NCI-H510A (cell line): ENCODE measurements at places on chromosomes 1 and 21.
A peak's percentile ranks its signal among the peaks of the same experiment; 100 is the strongest.

DNA sequence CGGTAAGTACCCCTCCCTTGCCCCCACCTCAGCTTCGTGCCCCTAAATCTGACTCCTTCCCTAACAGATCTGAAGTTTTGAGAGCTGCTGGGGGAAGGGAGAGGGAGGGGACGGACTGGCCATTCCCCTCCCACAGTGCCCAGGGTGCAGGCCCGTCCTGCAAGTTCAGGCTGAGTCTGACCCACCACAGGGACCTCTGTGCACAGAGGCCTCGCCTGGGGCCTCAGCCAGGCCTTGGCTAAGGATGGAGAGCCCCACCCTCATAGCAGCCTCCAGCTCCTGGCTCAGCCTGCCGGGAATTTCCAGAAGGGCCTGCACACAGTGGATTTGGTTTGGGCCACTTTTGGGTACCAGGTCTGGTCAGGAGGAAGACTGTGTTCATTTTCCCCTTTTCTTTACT lies 31.2 kb upstream of the TNFRSF1B start:
- DNase-seq, result no peak

GRCh38 chr1:145863282-145864018 lies 4.6 kb upstream of the PIAS3 start:
- no peak for DNase-seq

GRCh38 chr1:165828669-165829329 lies 1.4 kb downstream of the UCK2 start:
- peak; percentile 79 for DNase-seq

DNA sequence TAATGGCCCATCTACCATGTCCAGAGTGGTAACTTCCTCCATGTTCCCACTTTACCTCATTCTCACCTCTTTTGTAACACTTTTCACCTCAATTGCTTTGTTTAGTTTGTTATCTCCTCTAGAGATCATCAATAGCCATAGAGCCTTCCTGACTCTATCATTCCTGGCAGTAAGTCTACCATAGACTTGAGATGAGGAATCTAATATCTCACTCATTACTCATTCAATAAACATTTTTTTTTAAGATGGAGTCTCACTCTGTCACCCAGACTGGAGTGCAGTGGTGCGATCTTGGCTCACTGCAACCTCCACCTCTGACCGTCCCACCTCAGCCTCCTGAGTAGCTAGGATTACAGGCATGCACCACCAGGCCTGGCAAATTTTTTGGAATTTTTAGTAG lies 7.1 kb downstream of the NMNAT2 start:
- no peak for DNase-seq

DNA sequence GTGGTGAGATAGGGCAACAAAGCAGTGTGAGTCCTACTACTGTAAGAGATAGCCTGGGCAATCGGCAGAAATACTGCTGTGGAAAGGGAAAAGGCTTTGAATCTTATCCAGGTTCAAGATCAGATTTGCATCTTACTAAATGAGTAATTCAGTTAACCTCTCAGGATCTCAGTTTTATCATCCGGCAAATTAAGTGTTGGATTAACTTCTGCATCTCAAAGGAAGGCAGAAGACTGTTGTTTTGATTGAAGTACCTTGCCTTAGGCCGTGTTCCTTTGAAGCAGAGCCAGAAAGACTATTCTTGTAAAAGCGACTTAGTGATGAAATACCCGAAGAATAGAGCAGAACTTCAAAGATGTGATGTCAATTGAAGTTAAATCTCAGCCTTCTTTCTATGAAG lies 612.9 kb upstream of the USP24 start:
- DNase-seq, result no peak

DNA sequence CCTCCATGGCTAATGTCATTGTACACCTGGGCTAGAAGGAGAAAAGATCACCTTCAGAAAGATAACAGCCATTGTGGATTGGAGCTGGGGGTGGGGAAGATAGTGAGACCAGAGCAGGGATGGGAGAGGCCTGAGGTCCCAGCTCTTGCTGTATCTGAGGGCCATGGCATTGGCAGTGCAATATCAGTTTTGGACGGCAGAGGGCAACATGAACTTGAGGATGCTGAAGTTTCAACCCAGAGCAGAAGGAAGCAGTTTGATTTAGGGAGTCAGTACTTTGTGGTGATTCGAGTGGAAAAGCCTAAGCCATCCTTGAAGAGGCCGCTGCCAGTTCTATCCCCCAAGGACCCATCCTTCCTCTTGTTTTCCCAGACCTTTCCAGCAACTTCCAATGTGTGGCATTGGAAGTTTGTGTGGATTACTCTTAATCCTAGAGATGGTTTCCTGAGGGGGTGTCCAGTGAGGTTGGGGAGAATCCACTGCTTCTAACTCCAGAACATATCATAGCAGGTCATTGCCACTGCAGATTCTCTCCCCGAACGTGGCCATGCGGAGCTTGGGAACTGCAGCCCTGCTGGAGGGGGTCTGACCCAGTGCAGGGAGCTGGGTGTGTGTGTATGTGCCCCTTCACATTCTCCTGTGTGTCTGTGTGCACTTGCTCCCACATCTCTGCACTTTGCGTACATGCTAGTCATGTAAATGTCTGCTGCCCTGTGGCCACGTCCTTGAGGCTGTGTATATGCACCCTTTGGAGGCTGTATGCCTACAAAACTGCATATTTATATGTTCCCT lies 24.1 kb downstream of the SLC26A9 start:
- DNase-seq, result peak; percentile 40

DNA sequence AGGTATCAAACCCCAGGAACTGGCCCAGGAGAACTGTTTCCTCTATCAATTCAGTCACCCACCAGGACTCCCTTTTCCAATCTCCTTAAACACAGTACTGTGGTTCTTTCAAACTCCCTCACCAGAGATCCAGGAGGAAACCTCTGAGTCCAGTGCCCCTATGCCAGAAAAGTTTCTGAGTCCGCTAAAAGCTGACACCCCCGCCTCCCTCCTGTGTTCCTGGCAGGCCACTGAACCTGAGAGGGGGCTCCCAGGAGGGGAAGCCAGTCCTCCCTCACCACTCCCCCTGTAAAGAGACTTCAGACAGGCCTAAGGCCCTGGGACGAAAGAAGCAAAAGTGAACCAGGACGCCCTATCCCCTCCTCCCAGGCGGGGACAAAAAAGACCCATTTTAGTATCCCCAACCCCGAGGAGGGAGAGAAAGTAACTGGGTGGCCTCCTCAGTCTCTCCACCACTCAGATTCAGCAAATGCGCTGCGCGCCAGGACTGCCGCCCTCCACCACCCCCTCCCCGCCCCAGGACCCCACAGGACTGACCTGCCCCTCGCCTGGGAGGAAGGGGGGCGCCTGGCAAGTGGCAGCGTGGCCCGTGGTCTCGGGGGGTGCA lies 624 bp downstream of the SLC41A1 start:
- DNase-seq, result no peak

DNA sequence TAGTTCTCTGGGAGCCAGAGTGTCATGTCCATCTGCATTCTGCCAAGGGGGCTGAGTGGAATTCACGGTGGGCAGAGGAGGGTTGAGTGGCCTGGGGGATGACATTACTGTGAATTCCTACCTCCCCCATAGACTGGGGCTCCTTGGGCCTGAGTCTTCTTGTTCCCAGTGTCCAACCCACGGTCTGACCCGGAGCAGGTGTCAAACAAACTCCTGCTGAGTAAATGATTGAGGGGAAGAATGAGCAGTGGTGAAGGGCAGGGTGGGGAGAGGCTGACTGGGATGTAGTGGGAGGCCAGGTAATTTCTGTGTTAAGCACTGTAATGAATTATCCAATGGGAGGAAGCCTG lies 597.6 kb downstream of the MATN1 start:
- no peak for DNase-seq

- peak; percentile 62 for DNase-seq
Observed at GRCh38 chr1:11990303-11991032, 10.2 kb downstream of the MFN2 start.

GRCh38 chr1:161932668-161933067 lies 91.0 kb downstream of the OLFML2B start:
- DNase-seq, result no peak

DNA sequence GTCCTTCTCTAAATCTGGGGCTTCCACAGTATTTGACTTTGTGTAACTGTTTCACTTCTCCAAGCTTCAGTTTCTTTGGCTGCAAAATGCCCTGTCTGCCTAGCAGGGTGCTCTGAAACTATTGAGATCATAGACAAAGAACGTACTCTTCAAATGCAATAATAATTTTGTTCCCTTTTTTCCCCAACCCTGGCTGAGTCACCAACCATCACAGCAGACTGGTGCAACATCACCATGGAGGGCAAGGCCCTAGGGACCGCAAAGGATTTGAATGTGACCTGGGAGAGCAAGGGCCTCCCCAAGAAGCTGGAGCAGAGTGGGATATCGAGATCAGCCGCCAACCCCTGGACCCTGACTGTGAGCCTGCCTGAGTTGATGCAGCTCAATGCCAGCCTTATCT lies 115.0 kb downstream of the FCRL5 start:
- no peak for DNase-seq

DNA sequence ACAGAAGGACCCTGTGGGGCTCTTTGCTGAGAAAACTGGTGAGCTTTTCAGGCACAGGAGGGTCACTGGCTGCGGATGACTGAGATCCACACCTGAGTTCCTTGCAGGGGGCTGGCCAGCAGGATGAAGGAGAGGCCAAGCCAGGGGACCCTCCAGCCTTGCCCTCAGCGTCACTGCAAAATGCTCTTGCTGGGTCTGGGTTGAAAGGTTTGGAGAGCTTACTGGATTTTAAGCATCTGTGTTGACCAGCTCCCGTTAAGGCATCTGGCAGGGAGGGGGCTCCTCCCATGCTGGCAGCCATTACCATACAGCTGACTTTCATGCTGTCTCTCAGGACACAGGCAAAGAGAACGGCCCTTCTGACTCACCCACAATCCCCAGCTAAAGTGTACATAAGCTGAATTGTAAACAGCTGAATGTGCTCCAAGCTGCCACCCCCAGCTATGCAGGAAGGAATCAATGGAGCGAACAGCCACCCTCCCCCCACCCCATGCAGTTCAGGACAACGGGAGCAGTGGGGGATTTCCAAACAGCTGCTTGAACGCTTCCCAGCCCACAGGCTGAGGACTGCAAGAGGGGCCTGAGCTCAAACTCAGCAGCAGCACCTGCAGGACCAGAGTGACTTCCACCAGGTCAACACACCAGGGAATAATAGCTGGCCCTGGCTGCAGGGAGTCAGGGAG lies 21.3 kb upstream of the A3GALT2 start:
- DNase-seq, result peak; percentile 98

GRCh38 chr1:203300441-203301330 lies 4.6 kb upstream of the BTG2 start:
- DNase-seq, result no peak

DNA sequence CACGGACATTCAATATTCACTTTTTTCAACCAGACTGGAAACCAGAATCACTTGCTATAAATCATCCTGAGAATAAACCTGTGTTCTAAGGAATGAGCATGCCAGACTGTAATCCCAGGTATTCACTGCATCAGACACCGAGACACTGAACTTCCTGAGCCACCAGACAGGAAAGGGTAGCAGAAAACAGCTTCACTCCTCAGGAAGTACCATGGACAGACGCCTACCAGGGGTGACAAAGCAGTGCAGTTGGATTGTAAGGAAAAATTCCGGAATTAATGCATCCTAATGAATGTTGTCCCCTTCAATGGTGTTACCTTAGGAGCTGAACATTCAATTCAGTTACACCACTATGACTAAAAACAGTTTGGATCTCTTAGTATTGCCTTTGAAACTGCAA lies 156.1 kb downstream of the PIGK start:
- DNase-seq, result no peak

DNA sequence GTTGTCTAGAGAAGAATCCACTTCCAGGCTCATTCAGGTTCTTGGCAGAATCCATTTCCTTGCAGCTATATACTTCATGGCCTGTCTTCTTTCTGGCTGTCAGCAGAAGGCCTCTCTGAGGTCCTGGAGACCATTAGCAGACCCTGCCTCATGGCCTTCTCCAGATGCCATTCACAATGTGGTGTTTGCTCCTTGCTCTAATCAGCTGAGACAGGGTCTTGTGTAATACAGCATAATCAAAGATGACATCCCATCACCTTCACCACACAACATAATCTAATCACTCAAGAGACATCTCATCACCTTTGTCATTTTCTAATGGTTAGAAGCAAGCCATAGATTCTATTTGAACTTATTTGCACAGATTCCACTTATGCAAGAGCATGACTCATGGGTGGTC lies 403.9 kb upstream of the LRRC7 start:
- DNase-seq, result no peak

DNA sequence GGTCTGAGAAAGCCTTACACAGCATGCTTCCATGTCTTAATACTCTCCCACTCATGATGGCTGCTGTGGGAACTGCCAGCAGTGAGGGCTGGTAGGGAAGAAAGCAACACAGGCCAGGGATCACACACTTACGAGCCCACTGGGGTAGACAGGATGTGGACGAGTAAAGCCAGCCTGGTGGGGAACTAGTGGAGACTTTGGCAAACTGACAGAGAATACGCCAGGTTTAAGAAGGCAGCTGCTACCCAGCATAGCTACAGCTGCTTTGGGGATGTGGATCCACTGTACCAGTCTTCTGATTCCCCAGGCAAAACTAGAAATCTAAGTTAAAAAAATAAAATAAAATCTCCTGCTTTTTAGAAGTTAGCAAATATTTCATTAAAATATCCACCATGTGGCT lies 664.0 kb downstream of the SMYD3 start:
- no peak for DNase-seq

DNA sequence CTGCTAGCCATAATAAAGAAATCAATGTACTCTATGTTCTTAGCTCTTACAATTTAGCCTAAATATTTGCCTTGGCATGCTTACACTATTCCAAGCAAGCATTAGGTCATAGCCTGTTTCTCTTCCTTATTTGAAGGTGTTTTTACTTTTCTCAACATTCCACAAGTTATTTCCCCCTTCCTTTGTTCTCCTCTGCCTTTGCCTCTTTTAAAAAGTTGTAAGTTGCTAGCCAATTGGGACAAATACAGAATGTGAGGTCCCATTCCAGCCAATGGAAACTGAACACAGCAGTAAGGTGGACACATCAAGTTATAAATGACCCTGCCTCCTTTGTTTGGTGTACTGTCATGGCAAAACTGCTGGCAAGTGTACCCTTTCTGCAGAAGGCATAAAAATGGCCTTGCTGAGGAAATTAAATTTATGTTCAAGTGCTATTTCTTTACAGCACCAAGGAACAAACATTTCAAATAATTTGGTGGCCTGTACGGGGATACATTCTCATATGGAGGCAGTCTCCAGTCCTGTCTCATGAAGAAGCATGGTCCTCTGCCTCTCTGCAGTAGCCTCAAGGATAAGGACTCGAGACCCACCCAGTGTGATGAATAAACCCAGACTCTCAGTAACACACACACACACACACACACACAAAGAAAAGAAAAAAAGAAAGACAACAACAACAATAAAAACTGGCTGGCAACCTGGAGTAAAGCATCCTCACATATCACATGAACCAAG lies 28.8 kb upstream of the FMO1 start:
- DNase-seq, result no peak

GRCh38 chr1:57553666-57554065 lies 129.8 kb upstream of the DAB1 start:
- DNase-seq, result no peak

- DNase-seq, result no peak
Observed at GRCh38 chr1:181128592-181129497, 40.3 kb downstream of the IER5 start.

GRCh38 chr1:100860397-100860991 lies 34.1 kb downstream of the EXTL2 start:
- no peak for DNase-seq
